ENCODE measurements at places on chromosomes 13 and 19.

- DNase-seq, result no peak
Measured at GRCh38 chr13:96119921-96120320, 30.0 kb downstream of the HS6ST3 start.

GRCh38 chr19:51320280-51320657 lies 8.8 kb downstream of the IGLON5 start:
- no peak for DNase-seq

DNA sequence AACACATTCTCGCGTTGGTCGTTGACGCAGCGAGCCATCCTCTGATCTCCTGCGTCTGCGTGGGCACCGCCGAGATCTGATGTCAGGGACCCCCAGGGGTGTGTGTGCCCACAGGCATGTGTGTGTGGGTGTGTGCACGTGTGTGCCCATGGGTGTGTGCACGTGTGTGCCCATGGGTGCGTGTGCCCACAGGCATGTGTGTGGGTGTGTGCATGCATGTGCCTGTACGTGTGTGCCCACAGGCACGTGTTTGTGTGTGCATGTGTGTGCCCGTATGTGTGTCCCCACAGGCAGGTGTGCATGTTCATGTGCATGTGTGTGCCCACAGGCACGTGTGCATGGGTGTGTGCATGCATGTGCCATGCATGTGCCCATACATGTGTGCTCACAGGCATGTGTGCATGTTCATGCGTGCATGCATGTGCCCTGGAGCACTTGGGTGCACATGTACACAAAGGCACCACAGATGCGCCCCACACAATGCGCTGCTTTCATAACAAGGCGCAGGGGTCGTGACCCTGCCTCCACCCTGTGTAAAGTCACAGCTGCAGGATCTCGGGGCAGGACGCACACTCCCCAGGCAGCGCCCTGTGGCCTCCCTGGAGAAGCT lies 77.5 kb downstream of the RASA3 start:
- DNase-seq, result no peak

- DNase-seq, result no peak
Measured at GRCh38 chr19:39208175-39208795, 4.2 kb upstream of the SYCN start.

DNA sequence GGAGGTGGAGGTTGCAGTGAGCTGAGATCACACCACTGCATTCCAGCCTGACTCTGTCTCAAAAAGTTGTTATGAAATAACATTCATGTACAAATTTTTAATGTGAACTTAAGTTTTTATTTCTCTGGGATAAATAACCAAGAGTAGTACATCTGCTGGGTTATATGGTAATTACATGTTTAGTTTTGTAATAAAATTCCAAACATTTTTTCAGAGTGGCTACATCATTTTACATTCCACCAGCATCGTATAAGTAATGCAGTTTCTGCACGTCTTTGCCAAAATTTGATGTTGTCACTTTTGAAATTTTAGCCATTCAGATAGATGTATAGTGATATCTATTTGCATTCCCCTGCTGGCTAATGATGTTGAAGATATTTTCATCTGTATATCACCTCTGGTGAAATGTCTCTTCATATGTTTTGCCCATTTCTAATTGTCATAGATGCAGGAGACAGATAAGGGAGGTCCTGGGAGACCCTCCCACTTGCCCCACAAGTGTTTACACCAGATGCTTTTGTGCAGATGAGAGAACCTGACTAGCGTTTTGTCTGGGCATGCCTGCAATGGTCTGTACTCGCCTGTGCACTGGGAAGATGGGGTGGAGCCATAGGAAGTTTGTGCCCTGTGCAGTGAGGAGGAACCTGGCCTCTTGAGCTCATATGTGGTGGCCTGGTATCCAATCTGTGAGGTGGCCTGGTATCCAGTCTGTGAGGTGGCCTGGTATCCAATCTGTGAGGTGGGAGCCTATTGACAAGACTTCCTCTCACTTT lies 12.7 kb upstream of the KBTBD6 start:
- DNase-seq, result no peak

DNA sequence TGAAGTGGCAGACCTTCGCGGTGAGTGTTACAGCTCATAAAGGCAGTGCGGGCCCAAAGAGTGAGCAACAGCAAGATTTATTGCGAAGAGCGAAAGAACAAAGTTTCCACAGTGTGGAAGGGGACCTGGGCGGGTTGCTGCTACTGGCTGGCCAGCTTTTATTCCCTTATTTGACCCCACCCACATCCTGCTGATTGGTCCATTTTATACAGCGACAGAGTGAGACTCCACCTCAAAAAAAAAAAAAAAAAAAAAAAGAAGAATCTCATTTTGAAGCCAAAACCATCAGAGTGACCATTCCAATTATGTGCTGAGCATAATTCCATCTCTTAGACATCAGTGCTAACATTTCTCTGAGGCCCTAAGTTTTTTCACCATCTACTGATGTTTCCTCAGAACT lies 1.9 kb upstream of the ZNF552 start:
- DNase-seq, result no peak

DNA sequence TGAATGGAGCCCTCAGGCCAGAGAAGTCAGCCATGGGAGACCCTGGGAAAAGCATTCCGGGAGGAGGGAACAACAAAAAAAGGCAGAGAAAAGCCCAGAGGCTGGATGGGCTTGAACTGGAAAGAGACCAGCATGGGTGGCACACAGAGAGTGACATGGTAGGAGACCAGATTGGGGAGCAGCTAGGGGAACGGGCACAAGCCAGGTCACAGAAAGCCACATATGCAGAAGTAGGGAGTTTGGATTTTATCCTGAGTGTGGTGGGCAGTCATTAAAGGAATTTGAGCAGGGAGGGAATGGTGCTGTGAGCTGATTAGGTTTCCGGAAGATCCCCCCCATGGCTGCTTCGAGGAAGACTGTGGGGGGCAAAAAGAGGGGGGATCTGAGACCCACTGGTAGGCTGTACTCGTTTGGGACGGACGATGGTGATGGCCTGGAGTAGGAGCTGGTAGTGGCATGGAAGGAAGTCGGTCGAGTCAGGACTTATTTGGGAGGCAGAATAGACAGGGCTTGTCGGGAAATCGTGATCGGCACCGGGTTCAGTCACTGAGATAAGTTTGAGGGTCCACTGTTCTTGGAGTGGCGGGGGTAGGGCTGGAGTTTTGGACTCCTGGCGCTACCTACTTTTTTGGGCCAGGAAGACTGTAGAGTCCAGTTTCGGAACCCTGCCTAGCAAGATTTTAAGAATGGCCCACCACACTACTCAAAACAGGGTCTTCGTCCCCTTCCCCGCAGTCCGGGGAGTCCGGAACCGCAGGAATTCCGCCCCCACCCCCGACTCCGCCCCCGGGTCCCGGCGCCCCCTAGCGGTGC lies 949 bp downstream of the SERTAD1 start:
- no peak for DNase-seq

DNA sequence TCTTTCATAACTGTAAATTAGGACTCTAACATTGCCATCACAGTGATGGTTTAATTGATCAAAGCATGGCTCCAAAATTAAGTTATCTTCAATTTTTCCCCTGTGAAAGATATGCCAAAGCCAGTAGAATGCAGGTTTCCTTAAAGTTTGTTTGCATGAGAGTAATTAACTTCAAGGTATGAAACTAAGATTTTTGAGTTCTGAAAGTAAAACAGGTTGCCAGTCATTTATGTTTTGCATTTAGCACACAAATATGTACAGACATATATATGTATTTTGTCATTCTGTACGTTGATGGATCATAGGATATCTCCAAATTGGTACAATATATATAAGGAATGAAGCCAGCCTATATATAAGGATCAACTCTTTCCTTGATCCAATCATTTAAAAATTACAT lies 23.6 kb upstream of the NDFIP2 start:
- no peak for DNase-seq

- no peak for DNase-seq
Measured at GRCh38 chr13:31625115-31625514, 114.2 kb upstream of the RXFP2 start.
